Calu3 (cell line): ENCODE measurements at places on chromosomes 12 and 14.

- peak; percentile 74 for DNase-seq
Observed at GRCh38 chr14:104723651-104724406, at the start of gene ADSS1. Gene ADSS1, plus strand, starts transcription at chr14:104724229. Its CDS starts 42 bp downstream, at chr14:104724271.

- no peak for DNase-seq
Observed at GRCh38 chr14:77883131-77883846, 83.4 kb downstream of the ADCK1 start.

DNA sequence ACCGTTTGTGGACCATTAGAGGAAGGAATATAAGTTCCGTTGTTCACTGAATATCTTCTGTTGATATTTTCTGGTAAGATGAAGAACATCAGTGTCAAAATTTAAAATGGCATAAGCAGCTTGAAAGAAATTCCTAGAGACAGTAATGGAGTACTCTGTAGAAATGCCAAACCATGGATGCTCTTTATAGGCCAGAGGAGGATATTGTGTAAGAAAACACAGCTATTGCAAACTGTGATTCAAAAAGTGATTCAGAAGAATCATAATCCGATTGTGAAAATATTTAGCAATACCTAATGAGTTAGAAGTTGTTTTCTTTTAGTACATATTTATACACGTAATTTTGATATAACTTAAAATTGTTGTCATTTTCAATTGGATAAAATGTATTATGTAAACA lies 102.8 kb downstream of the SLC16A7 start:
- no peak for DNase-seq

- no peak for DNase-seq
Observed at GRCh38 chr12:4353785-4354208, 25.7 kb downstream of the FGF23 start.

DNA sequence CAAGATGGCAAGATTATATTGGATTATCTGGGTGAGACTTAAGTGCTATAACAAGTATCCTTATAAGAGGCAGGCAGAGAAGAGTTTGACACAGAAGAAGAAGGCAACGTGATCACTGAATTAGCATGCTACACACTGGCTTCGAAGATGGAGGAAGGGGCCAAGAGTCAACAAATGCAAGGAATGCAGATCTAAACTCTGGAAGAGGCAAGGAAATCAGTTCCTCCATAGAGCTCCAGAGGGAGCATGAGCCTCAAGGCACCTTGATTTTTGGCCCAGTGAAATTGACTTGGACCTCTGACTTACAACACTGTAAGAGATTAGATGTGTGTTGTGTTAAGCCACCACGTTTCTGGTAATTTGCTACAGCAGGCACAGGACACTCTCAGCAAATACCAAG lies 536.4 kb upstream of the SEL1L start:
- no peak for DNase-seq

DNA sequence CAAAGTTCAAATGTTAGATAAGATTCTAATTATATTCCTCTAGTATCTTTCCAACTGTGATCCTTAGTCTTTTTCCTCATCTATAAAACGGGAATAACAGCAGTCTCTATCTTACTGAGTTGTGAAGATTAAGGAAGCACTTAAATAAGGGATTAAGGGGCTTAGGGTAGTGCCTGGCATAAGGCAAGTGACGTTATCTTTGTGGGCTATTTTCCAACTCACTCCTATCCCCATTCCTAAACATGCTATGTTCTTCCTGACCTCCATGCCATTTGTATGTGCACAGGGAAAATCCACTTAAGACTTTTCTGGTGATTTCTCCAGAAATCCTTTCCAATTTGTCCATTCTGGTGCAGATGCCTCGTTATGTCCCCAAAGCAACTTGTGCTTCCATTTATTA lies 33.3 kb downstream of the SUPT16H start:
- no peak for DNase-seq

DNA sequence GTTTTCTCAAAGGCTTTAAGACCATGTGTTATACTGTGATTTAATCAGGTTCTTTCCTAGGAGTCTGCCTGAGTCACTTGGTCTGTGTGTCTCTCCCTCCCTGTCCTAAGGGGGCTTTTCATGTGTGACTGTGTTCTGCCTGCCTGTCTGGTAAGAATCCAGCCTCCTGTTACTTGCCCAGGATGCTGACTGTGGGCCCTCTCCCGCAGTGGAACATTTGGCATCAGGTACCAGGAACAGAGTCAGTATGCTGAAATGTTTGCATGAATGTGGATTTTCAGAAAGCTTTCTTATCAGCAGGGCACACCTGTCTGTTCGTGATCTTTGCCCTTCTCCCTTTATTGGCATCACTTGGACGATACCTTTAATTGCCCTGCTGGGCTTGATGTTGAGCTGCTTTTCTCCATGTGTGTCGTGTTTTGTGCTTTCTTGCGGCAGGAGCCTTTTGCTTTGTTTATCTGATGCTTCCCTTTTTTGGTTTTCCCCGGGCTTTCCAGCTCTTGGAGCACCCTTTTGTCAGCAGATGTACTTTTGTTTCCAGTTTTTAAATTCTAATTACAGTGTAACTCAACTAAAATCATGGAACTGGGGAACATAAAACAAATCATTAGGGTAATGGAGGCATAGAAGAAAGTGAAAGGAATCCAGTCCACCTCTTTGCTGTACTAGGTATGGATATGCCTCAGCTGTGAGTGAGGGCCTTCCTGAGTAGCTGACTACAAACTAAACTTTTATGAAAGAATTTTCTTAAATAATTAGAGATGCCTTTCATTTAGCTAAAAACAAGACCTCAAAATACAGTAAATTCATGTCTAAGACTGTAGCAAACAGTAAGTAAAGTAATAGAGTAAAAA lies 72.5 kb downstream of the TRAF3 start:
- DNase-seq = no peak

GRCh38 chr14:101843665-101844064 lies 82.2 kb downstream of the PPP2R5C start:
- DNase-seq = peak; percentile 9
